ENCODE measurements at places on chromosomes 1 and 21.
A peak's percentile ranks its signal among the peaks of the same experiment; 100 is the strongest.

GRCh38 chr1:68225781-68226180, 6.5 kb downstream of the WLS start:
- DNase-seq: no peak

GRCh38 chr1:233982827-233983518, 78.5 kb downstream of the SLC35F3 start:
- no peak for DNase-seq

GRCh38 chr1:5940723-5941407, 51.4 kb downstream of the NPHP4 start:
- no peak for DNase-seq

DNA sequence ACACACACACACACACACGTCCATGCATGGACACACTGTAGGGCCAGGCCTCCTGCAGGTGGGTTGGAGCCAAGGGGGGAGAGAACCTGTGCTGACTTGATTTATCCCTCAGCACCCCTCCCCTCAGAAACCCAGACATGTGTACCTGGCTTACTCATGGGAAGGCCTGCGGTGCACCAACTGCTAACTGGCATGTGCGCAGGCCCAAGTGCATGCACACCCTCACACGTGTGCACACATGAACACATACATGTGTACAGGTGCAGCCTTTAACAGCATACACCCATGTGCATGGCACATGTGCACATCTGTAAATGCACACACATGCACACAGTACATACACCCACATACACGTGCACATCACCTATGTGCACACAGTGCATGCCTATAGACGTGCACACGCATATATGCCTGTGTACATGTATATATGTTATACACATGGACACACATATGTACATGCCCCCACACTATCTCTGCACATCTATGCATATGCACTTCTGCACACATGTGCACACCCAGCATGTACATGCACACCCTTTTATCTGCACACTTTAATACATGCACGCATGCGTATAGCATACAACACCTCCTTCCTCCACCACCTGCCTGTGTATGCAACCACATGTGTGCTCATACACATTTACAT, 67.5 kb downstream of the TRIM11 start:
- no peak for DNase-seq

DNA sequence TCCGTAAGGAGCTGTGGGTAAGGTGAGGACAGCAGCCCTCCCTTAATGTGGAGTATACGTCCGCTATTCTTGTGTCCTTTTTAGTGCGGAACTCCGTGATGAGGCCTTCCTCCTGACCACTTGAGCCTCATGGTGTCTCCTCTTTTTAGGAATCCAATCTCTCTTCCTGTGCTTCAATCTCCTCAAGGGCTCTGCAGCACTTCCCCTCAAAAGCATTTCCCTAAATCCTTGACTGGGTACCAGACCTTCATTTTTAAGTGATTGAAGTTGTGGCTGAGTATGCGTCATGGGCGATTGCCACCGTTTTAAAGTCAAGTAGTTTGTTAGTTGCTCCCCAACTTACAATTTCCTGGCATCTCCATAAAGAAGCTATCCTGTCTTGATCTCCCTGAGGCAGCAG, 62.8 kb downstream of the SAMSN1 start:
- DNase-seq: no peak

DNA sequence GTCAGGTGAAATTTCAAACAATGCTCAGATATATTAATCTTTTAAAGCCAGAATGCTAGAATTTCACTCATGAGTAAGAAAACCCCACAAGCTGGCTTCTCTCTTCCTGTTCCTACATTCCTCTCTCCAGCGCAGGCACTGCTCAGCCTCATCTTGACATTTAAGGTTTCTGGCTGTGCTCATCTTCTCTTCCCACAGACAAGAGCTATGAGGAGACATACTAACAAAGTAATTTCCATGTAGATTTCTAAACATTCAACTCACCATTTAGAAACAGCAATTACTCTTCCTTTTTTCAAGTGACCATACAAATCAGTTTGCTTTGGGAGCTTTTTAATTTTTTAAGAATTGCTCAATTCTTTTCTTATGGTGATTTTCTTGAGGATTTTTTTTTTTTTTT, 7.8 kb upstream of the LRRC8D start:
- DNase-seq: no peak

- no peak for DNase-seq
These were observed 164.1 kb downstream of the USP25 start for GRCh38 chr21:15893902-15894301.

DNA sequence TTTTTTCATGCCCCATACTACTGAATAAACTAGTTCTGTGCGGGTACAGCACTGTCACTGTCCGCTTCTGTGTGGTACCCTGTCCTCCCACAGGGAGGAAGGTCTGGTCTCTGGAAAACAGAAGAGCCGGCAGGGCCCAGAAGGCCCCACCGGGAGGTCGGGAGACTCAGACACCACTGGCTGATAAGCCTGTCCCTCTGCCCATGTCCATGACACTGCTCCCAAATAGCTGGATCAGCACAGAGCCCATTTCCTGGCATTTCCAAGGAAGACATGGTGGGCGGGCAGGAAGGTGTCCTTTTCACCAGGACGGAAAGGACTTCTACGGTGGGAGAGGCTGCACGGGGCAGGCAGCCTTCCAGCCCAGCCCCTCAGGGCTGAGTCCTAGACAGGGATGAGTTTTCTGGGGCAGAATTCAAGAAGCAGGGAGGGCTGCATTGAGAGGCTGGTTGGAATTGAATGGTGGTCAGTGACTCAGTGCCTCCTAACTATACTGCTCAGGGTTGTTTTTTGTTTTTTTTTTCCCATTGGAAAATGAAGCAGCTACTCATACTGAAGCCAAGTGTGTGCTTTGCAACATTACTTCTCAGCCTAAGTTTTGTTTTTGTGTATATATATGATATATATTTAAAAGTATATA, 7.1 kb downstream of the PSRC1 start:
- DNase-seq: no peak

DNA sequence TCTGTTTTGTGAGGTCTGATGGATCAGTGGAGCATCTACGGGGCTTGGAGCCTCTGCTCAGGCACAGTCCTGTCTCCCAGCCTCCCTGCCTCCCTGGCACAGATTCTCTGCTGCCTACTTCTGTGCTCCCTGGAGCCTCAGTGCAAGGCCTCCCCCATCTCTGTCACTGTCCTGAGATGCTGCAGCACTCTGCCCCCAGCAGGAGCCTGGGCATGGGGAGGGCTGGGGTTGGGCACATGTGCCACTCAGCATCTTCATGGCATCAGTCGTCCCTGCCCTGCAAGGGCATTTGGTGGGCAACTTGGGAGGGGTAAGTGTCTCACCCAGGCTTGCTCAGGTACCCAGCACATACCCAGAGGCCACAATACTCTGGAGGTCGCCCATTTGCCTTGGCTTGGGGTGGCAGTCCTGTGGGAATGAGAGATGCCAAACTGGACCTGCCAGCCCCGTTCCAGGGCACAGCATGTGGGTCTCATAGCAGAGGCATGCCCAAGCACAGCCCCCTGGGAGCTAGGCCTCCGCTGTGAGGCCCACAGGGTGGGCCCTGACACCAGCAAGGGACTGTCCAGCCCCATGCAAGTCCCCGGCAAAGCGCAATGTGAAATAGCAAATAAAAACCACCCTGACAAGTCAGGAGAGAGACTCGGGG, 28.7 kb downstream of the PADI3 start:
- no peak for DNase-seq

GRCh38 chr1:199279067-199279466, 640.2 kb downstream of the PTPRC start:
- DNase-seq: no peak

GRCh38 chr1:9724706-9725476, 73.4 kb downstream of the PIK3CD start:
- peak; percentile 76 for DNase-seq

DNA sequence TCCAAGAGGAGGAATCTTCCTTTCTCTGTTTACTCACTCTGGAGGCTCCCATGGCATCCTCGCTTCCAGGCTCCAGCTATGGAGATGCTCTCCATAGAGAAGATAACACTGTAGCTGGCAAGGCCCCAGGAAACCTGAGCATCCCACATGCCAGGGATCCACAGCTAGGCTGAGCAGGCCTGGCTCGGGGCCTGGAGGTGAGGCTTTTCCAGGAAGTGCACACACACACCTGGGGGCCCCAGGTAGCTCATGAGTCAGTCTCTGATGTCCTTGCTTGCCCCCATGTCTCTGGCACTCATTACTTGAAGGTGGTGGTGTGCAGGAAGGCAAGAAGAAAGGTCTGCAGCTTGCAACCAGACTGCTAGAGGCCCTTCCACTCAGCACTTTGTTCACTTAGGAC, 5.5 kb upstream of the LCE5A start:
- DNase-seq: no peak

- no peak for DNase-seq
These were observed 13.3 kb downstream of the CDK18 start for GRCh38 chr1:205517763-205518162.

DNA sequence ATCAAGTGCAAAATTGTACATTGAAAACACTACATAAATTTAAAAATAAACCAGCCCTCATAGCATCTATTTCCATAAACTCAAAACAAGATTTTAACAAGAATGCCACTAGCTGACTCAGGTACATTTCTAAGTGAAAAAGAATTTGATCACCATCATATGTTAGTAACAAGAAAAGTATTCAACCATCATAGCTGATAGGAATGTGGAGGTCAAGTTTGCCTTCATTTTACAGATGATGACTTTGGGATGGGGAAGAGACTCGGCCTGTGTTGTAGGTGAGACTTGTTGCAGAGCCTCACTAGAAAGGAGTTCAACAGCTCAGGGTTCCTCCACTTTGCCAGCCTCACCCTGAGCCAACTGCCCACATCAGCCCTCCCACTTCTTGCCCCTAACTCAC, 318.8 kb upstream of the FAM78B start:
- DNase-seq: no peak

DNA sequence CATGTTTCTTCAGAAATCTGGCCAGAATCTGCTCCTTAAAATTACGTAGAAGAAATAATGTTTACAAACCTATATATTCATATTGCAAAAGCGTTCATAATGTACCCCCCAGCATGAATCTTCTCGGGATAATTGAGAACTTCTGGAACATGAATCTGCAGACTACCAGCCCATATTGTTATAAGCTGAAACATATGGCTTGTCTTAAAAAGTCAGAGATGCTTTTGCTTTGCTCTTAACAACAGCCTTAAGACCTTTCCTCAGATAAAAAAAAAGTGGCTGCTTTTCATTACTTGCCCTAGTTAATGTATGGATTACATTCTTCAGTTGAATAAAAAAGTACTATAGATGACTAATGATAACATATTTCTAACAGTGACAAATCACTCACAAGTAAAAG, 15.0 kb upstream of the ZZZ3 start:
- no peak for DNase-seq

- no peak for DNase-seq
These were observed 3.1 kb downstream of the CTXND2 start for GRCh38 chr1:150890033-150890416.

- no peak for DNase-seq
These were observed 144.1 kb downstream of the CDC42BPA start for GRCh38 chr1:227174164-227174563.

GRCh38 chr1:18119289-18119688, 11.7 kb downstream of the IGSF21 start:
- DNase-seq: no peak

DNA sequence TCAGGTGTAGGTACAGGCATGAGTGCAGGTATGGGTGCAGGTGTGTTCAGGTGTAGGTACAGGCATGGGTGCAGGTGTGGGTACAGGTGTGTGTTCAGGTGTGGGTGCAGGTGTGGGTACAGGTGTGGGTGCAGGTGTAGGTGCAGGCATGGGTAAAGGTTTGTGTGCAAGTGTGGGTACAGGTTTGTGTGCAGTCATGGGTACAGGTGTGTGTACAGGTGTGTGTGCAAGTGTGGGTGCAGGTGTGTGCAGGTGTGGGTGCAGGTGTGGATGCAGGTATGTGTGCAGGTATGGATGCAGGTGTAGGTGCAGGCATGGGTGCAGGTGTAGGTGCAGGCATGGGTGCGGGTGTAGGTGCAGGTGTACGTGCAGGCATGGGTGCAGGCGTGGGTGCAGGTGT, 79.4 kb upstream of the ACTL8 start:
- DNase-seq: no peak

DNA sequence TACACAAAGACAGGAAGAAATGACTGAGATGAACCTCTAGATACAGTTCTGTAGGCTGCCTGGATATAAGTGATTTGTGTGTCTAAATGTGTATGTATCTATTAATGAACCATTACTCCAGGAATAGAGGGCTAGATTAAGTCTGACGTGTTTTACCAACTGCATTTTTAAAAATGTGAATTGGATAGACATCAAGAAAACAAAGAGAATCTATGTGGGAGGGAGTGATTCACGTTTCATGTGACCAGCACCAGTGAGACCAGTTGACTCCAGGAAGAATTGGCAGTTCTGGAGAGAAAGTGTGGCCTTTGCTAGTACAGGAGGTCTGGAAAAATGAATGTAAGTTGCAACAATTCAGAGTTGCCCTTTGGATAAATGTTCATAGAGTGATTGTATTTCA, 53.4 kb upstream of the RGS21 start:
- no peak for DNase-seq

- DNase-seq: no peak
These were observed 289.4 kb downstream of the ADGRL2 start for GRCh38 chr1:82090104-82090503.

DNA sequence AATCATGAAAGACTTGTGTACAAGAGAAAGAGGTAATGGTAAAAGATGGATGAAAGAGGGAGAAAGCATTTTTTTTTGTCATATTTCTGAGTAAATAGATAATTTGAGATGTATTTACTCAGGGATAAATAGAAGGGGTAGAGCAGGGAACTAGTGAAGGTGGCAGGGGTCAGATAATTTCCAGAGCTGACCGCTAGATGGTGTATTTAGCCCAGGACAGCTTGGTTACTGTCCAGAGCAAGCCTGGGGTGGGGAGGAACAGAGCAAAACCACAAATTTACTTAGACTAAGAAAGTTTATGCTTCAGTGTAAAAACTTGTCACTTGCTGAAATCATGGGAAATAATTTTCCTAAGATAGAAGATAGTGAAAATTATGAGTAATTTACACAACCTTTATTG, 91.5 kb downstream of the XCL2 start:
- DNase-seq: no peak

- DNase-seq: no peak
These were observed 403.7 kb downstream of the SIPA1L2 start for GRCh38 chr1:232226197-232226712.

GRCh38 chr1:51843948-51844347, 34.6 kb downstream of the NRDC start:
- no peak for DNase-seq

GRCh38 chr1:48749068-48749467, 27.6 kb downstream of the BEND5 start:
- DNase-seq: no peak

- no peak for DNase-seq
These were observed 52.1 kb downstream of the CNST start for GRCh38 chr1:246618240-246618808.

GRCh38 chr1:29939079-29939478, 702.8 kb downstream of the PTPRU start:
- DNase-seq: no peak
